ENCODE measurements at places on chromosomes 2 and 18.

- DNase-seq, result no peak
These were observed 24.5 kb downstream of the KCNF1 start for GRCh38 chr2:10935953-10936942.

DNA sequence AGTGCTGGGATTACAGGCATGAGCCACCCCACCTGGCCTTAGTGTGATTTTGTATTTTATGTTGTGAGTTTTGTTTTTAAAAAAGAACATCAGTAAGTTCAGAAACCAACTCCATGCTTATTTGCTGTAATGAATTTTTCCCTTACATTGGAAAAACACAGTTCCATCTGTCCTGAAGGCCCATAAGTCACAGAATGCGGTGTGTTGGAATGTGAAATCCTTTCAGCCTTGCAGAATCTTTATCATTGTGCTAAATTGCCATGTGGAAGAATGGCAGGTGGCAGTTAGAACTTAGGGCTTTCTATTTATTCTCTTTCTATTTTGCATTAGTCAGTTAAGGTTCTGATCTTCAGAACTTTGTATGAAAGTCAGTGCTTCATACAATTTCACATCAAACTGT, 52.6 kb downstream of the NEDD4L start:
- DNase-seq, result no peak

DNA sequence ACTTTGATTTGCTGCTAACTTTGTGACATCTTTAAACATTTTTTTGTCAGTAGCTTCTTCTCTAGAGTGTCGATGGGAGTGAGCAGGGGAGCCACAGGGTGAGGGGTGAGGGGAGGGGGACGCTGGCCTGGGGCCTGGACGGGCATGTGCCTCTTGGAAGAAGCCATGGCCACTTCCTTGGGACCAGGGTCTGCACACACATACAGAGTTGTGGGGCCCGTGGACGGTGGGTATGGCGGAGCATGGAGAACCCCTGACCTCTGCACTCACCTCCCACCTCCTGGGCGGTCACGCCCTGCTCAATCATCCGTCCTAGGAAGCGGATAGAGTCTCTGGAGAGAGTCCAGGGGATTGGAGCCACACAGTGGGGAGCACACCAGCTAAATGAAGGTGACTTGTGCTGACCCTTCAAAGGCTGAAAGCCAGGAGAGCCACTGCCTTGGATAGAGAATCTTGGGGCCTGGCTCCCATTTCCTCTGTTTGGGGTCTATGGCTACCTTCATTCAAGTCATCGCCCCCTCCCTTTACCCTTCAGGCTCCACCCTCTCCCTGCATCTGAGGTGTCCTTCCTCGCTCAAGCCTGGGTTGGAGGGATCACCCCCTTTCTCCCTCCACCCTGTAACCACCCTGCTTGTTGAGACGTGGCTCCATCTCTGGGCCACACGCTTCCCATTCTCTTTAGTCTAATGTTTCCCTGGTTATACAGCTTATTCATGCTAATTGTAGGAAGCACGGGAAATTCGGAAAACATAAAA, 63.9 kb upstream of the HAAO start:
- DNase-seq, result no peak

DNA sequence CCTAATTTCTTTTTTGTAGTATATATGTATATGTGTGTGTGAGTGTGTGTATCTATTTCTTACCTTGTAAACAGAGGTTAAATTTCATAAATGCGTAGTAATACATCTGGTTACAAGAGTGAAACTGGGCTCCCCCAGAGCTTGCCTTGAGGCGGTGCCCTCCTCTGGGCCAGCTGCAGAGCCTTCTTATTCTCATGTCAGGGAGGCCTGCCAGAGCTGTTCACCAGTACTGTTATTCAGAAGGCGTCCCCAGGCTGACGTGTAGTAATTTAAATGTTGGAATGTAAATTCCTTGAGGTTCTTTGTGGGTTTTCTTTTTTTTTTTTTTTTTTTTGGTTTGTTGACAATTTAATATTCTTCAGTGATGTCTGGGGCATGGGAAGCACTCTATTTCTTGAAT, 11.2 kb downstream of the COPS8 start:
- no peak for DNase-seq

DNA sequence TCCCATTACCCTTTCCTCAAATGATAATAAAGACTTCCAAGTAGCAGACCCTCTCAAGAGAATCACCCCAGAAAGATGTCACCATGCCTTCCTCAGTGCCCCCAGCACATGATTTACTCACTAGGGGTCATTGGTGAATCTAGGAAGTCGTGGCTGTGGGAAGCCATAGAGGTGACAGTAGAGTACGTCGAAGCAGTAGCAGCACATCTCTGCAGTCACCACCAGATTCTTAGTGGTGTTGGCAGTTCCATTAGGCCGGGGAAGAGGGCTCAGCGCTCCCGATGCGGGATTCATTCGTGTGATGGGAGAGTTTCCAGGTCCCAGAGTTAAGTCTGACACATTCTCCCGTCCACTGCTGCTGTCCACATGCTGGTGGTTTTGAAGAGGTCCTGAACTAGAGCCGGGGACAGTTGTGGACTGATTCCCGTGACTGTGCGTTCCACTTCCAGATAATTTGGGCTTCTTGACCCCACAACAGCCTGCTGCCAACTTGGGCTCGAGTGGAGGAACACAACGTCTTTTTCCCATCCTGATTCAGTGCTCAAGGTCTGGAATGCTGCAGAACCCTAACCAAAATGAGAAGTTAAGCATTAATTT, 12.0 kb downstream of the AMMECR1L start:
- no peak for DNase-seq

- no peak for DNase-seq
These were observed 53.0 kb downstream of the BIN1 start for GRCh38 chr2:127053731-127054603.

- no peak for DNase-seq
These were observed 1.5 kb downstream of the ZFAND2B start for GRCh38 chr2:219207884-219208740.

DNA sequence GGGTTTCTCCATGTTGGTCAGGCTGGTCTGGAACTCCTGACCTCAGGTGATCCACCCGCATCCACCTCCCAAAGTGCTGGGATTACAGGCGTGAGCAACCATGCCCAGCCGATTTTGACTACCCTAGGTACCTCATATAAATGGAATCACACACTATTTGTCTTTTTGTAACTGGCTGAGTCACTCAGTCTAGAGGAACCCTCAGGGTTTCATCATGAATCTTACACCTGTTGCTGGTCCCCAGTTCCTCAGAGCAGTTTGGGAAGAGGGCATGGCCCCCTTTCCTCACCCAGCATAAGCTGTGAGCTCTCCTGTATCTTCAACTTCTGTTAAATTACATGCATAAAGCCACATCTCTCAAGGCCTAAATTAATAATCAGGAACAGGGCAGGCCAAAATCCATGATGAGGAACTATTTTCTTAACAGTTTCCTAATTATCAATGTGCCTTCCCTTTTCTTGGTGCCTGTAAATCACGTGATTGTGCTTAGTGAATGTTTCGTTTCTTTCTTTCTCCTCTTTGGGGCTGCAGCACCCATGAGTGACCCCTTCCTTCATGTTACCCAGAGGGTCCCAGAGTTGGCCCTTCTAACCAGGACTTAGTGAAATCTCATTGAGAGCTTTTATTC, 20.9 kb downstream of the DYSF start:
- no peak for DNase-seq

DNA sequence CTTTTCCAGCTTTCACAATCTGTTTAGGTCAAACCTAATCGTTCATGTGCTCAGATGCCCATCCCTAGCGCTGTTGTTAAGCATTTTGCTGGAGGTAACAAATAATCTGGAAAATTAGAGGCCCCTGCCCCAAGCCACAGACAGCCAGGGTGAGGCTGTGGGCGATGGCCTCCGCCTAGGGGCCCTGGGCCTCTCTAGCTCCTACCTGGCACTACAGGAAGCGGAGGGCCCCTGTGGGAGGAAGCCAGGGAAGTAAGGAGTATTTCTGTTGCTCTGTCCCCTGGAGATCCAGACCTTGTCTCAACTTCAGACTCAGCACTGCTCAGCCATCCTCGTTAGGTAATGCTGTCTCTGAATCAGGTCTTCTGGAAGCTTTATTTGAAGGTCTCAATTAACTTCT, 12.4 kb upstream of the FOSL2 start:
- DNase-seq, result no peak

DNA sequence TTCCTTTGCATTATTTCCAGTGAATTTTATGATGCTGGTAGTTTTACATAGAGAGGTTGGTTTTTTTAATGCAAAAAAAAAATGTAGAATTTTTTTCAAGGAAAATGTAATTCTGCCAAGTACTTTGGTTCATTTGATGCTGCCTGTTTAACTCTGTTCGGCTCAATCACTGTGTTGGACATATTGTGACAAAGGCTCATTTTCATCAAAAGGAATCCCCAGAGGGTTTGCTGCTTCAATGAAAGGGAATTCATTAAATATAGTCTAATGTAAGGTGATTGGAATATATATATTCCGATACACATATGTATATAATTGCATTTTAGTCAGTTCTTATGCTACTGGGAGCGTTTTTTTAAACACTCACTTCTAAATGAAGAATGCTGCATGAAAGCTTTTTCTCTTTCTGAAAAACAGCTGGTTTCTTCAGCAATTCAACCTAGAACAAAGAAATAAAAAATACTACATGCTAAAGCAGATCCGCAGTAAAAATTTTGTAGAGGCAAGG, 314.6 kb upstream of the VWC2L start:
- DNase-seq, result no peak

DNA sequence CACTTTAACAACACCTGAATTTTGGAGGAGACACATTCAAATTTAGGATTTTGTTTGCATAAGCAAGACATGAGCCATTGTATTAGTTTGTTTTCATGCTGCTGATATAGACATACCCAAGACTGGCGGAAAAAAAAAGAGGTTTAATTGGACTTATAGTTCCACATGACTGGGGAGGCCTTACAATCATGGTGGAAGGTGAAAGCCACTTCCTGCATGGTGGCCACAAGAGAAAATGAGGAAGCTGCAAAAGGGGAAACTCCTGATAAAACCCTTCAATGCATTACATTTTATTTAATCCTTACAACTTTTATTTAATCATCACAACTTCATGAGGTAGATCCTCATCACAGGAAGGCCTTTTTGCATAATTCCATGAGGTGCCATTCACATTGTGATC, 242.0 kb upstream of the STON1 start:
- no peak for DNase-seq

DNA sequence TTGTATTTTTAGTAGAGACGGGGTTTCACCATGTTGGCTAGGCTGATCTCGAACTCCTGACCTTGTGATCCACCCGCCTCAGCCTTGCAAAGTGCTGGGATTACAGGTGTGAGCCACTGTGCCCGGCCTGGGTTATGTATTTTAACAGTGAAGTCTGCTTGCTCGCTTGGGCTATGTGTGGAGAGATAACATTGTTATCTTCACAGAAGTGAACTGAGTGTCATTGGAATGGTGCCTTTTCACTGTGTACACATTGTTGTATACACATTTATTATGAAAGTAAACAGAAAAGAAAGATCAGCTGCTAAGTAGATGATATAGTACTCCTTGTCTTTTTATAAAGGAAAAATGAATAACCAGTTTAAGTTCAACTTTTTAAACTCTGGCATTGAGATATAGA, 30.4 kb downstream of the RNF138 start:
- no peak for DNase-seq

DNA sequence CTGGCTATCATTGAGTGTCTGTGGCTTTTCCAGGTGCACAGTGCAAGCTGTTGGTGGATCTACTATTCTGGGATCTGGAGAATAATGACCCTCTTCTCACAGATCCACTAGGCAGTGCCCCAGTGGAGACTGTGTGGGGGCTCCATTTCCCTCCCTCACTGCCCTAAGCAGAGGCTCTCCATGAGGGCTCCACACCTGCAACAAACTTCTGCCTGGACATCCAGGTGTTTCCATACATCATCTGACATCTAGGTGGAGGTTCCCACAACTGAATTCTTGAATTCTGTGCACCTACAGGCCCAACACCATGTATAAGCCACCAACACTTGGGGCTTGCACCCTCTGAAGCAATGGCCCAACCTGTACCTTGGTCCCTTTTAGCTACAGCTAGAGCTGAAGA, 775.4 kb upstream of the CDH2 start:
- no peak for DNase-seq

DNA sequence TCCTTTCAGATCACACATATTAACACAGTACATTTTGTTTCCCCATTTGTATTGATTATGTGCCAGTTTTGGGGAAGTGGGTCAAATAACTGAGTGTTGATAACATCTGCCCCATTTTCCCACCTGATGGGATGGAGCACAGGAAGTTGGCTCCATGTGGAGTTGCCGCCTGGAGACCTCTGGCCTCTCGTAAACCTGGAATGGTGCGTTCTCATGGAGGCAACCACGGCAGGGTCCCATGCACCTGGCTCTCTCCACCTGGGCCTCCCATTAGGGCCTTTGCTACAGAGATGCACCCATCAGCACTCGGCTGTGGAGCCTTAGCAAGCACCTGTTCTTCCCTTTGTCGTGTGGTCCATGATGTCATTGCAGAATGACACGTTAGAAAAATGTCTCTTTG, 130.6 kb downstream of the MBP start:
- DNase-seq, result no peak

GRCh38 chr2:144548532-144549191, 28.7 kb upstream of the ZEB2 start:
- DNase-seq, result no peak

DNA sequence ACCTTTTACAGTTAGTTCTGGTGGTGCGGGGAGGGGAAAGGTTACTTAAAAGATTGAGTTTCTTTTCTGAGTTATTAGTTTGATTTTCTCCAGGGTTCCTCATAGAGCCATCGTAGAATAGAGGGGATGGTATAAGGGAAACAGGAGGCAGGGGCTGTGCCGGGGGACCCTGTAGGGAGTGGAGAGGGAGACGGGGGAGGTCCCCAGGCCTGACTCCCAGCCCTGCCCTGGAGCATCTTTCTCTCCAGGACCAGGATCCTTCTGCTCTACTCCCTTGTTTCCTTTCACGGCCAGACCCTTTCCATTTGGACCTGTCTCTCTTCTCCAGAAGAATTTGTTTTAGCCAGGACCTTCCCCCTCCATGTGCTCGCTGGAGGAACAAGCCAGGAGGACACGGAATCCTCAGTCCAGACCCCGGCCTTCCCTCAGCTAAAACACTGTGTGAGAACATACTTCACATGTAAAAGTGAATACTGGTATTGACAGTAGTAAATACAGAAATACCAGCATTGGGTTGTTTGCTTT, 35.4 kb downstream of the DGKD start:
- peak; percentile 69 for DNase-seq

DNA sequence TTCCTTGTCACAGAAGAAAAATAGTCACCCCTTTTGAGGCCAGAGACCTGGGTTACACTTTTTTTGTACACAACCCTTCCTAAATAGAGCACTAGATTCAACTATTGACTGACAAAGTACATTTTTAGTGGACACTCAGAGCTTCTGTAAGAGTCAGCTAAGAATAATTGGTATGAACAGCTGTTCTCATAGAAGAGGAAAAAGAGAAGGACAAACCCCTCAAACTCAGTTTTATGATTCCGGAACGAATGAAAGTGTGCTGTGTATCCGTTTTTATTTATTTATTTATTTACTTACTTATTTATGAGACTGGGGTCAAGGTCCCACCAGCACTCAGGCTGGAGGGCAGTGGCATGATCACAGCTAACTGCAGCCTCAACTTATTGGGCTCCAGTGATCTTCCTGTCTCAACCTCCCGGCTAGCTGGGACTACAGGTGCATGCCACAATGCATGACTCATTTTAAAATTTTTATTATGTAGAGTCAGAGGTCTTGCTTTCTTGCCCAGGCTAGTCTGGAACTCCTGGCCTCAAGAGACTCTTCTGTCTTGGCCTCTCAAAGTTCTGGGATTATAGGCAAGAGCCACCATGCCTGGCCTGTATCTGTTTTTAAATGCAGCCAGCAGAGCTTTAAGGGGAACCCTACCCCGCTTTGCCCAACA, 36.0 kb upstream of the FZD5 start:
- DNase-seq, result no peak

- DNase-seq, result no peak
These were observed 18.3 kb downstream of the SFT2D3 start for GRCh38 chr2:127719301-127720218.

- no peak for DNase-seq
These were observed 220.6 kb downstream of the SLC4A10 start for GRCh38 chr2:161844822-161845221.

All from coronary artery (tissue), 2 donors.